ENCODE measurements at places on chromosomes 2 and 18. TPM values are rescaled to one million over a fixed set of nuclear protein-coding genes. Genes with fewer than 3 reads are reported as not detected.

GRCh38 chr2:200860092-200860795 lies 4.2 kb downstream of the CLK1 start:
- DNase-seq, result no peak

DNA sequence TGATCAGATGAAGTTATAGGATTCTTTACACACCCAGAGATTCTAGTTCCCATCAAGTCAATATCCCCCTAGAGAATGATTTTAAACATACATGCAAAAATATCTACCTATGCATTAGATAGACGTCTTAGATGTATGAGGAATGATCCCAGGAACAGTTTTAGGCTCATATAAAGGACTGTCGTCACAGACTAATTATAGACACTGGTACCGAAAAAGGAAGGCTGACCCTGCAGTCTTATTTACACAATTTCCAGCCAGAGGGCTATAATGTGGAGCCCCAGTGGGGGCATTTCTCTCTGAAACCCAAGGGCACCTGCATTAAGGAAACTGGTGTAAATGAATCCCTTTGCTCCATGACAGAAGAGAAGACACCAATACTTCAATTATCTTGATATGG lies 170.4 kb downstream of the ZNF521 start:
- no peak for DNase-seq

- DNase-seq, result no peak
These were observed 182.2 kb upstream of the ATP5MC3 start for GRCh38 chr2:175363699-175364098.

- DNase-seq, result no peak
These were observed 216.1 kb upstream of the SETBP1 start for GRCh38 chr18:44464398-44465180.

GRCh38 chr2:157836531-157836930 lies 39.6 kb downstream of the ACVR1 start:
- DNase-seq, result no peak

DNA sequence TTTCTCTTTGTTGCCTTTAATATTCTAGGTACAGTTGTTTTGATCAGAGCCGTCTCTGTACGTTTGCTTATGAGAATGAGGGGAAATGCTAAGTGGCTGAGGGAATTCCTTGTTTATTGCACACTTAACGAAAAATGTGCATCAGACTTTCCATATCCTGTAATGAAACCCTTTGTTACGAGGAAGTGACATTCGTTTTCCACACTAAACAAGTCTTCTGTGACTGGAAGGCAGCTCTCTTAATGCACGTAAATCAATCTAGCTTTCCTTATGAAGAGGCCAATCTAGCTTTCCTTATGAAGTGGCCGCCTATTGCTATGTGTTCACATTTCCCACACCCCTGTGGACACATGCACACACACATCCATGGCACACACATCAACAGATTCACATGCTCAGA lies 186.2 kb downstream of the SNTG2 start:
- DNase-seq, result no peak

DNA sequence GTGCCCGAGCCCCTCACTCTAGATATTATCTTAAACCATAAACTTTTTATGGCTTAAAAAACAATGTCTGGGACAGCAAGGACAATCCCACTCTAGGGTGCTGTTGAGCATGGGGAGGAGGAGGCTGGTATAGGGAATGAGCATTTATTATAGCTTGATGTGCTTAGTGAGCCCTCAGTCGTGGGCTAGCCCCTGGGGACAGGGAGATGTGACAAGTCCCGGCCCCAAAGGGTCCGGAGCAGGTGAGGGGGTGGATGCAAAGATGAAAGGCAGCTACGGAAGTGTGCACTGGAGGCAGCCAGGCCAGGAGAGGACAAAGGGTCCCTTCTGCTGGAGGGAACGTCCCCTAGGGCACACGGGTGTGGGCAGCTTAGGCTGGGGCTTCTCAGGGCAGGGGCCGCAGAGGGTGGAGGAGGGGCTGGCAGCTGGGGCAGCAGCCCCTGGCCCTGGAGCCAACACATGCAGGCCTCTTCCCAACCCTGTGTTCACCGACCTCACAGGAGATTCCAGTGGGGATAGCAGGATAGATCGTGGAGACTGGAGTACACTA lies 106.3 kb upstream of the GPC1 start:
- no peak for DNase-seq

The GALR1 gene
- polyA plus RNA-seq, result 0.15 TPM

The CHMP3 gene
- 145 TPM for polyA plus RNA-seq
